ENCODE measurements at places on chromosomes 2 and 18.

GRCh38 chr2:45769056-45769455 lies 117.6 kb downstream of the PRKCE start:
- no peak for DNase-seq

- no peak for DNase-seq
Measured at GRCh38 chr18:4024702-4025101, 430.4 kb downstream of the DLGAP1 start.

DNA sequence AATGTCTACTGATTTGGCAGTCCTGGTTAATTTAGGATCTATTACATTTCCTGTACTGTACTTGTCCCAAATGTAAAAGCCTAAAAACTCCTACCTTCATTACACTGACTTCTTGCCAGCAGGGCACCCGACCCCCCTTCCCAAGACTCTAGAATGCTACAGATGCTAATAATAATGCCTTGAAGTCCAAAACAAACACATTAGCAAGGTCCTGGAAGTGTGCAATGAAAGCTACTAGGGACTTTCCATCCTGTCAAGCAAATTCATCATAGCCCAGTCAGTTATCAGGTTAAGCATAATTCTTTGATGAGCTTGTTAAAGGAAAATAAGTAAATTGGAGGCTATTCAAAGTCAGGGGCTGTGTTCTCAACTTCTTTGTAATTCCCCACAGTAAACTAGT lies 115.3 kb upstream of the RBBP8 start:
- DNase-seq: no peak

- DNase-seq: no peak
Measured at GRCh38 chr18:74683573-74683972, 85.9 kb downstream of the ZNF407 start.

DNA sequence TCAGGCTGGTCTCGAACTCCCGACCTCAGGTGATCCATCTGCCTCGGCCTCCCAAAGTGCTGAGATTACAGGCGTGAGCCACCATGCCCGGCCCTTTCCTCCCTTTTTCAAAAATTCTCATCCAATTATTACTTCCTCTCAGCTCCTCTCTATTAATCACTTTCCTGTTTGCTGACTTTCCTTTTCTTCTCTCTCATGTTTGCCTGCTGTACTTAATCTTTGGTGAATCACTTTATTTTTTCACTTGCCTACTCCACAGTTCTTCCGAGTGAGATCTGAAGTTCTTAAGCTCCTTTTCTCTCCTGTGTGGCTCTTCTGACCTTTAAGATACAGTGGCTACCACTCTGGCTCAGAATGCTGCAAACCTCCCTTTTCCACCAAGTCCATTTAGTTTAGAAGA lies 126.3 kb upstream of the SERTAD2 start:
- DNase-seq: no peak

- no peak for DNase-seq
Measured at GRCh38 chr2:62099523-62100175, 96.3 kb upstream of the B3GNT2 start.

GRCh38 chr18:56162311-56163265 lies 475.8 kb downstream of the TXNL1 start:
- no peak for DNase-seq

DNA sequence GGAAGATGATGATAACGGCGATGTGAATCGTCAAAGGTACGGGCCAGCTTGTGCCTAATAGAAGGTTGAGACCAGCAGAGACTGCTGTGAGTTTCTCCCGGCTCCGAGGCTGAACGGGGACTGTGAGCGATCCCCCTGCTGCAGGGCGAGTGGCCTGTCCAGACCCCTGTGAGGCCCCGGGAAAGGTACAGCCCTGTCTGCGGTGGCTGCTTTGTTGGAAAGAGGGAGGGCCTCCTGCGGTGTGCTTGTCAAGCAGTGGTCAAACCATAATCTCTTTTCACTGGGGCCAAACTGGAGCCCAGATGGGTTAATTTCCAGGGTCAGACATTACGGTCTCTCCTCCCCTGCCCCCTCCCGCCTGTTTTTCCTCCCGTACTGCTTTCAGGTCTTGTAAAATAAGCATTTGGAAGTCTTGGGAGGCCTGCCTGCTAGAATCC lies 3.0 kb downstream of the FZD7 start:
- no peak for DNase-seq
